Type B pancreatic cell (in vitro differentiated cells): ENCODE measurements at places on chromosomes 2 and 18. TPM values are rescaled to one million over a fixed set of nuclear protein-coding genes. Genes with fewer than 3 reads are reported as not detected.

LYPD6B gene
- 23.7 and 40.1 TPM in 2 replicates for total RNA-seq

PSMA8 gene
- total RNA-seq, result 0.14 TPM in 1 of 2 replicates, not detected in the other

GAD1 gene
- total RNA-seq, result 1.7 and 2.2 TPM in 2 replicates

SS18 gene
- total RNA-seq, result 77.1 and 85.7 TPM in 2 replicates

ITGB6 gene
- 3.2 and 7.8 TPM in 2 replicates for total RNA-seq

SPATA3 gene
- total RNA-seq, result not detected in 2 replicates

EPG5 gene
- 20.1 and 27.9 TPM in 2 replicates for total RNA-seq

ATOH8 gene
- total RNA-seq, result 1.8 and 13.7 TPM in 2 replicates

GCG gene
- 4,376 and 4,649 TPM in 2 replicates for total RNA-seq

LIPG gene
- 16.9 and 22.7 TPM in 2 replicates for total RNA-seq

SPR gene
- total RNA-seq, result 12.4 and 16.0 TPM in 2 replicates

CD226 gene
- 0.59 and 0.92 TPM in 2 replicates for total RNA-seq
